ENCODE measurements at places on chromosomes 3 and 15. TPM values are rescaled to one million over a fixed set of nuclear protein-coding genes. Genes with fewer than 3 reads are reported as not detected.

GRCh38 chr3:176807938-176808337 lies 389.3 kb downstream of the TBL1XR1 start:
- H3K4me3 ChIP-seq = no peak overlapping the region
- H3K36me3 ChIP-seq = no peaks in the 10 kb centered on the region
- no peak overlapping the region for H3K27ac ChIP-seq
- no peak for DNase-seq
- H3K27me3 ChIP-seq = no peaks in the 10 kb centered on the region
- no peaks in the 10 kb centered on the region for H3K4me1 ChIP-seq

DNA sequence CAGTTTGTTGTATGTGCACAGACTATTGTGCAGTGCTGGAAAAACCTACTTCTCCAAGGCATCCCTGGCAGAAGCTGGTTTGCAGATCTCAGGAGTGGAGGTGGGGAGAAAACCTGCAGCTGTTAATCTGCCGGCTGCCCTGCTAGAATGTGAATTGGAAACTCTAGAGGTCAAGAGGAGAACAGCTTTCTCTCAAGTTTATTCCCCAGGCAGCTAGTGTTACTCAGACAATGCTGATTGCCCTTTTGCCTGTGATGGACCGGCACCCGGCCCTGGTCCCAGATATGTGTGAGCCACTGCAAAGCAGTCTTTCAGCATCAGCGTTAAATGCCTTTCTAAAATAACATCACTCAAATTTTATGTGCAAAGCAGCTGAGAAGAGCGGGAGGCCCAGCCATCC lies 129.7 kb upstream of the TPM1 start:
- H3K27ac ChIP-seq = no peak overlapping the region
- H3K27me3 ChIP-seq = no peaks in the 10 kb centered on the region

- H3K27me3 ChIP-seq = no peaks in the 10 kb centered on the region
- H3K4me3 ChIP-seq = no peak overlapping the region
- no peaks in the 10 kb centered on the region for H3K4me1 ChIP-seq
- H3K36me3 ChIP-seq = no peaks in the 10 kb centered on the region
- H3K27ac ChIP-seq = no peak overlapping the region
Observed at GRCh38 chr3:40166997-40167396, 142.5 kb upstream of the EIF1B start.

- H3K4me3 ChIP-seq = no peak overlapping the region
- H3K27me3 ChIP-seq = peaks cover 36% of the 10 kb centered on the region
- H3K36me3 ChIP-seq = no peaks in the 10 kb centered on the region
- no peak overlapping the region for H3K27ac ChIP-seq
- DNase-seq = no peak
Observed at GRCh38 chr15:98582900-98583554, 65.3 kb upstream of the IGF1R start.

DNA sequence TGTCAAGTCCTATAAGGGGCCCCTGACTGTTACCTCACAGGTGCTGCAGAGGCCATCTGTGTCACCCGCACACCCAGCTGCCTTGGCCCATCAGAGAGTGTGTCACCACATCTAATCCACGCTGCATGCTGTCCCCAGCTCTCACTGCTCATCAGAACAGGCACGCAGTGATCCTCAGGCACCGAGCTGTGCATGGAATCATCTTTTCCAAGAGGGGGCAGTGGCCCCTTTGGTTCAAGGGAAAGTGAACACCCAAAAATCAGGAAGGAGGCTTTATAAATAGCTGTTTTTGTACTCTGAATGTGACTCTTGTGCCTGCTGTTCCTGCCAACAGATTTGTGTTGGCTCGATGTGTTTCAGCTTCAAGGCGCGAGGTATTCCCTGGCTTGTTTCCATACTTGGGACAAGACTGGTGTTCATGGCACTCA lies 110.3 kb upstream of the ETV5 start:
- H3K27me3 ChIP-seq = peaks cover 7% of the 10 kb centered on the region
- DNase-seq = no peak
- no peaks in the 10 kb centered on the region for H3K36me3 ChIP-seq
- no peaks in the 10 kb centered on the region for H3K4me1 ChIP-seq
- H3K4me3 ChIP-seq = no peak overlapping the region

GRCh38 chr3:99505200-99505599 lies 133.2 kb upstream of the COL8A1 start:
- H3K4me3 ChIP-seq = no peak overlapping the region
- DNase-seq = no peak
- no peak overlapping the region for H3K27ac ChIP-seq
- no peaks in the 10 kb centered on the region for H3K27me3 ChIP-seq
- H3K4me1 ChIP-seq = no peaks in the 10 kb centered on the region
- H3K36me3 ChIP-seq = no peaks in the 10 kb centered on the region

GRCh38 chr15:32859251-32859650 lies 141.4 kb downstream of the GREM1 start:
- no peak overlapping the region for H3K4me3 ChIP-seq
- H3K27me3 ChIP-seq = no peaks in the 10 kb centered on the region
- H3K4me1 ChIP-seq = peaks cover 11% of the 10 kb centered on the region
- H3K27ac ChIP-seq = no peak overlapping the region

DNA sequence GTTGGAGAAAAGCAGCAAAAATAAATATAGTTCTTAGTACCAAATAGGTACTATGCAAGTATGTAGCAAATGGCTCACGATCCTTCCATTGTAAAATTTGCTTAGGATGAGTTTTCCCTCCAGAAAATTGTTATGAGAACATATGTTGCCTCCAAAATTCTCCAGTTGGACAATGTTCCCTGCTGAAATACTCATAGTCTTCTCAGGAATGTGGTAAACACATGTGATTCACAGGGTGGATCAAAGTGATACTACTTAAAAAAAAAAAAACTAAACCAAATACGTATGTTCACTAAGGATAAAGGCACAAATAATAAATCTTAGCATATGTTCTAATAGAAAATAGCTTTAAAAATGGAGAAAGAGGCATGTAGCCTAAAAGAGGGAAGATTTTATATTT lies 84.3 kb upstream of the ZNF385D start:
- no peak overlapping the region for H3K27ac ChIP-seq
- no peak for DNase-seq
- no peaks in the 10 kb centered on the region for H3K27me3 ChIP-seq
- no peaks in the 10 kb centered on the region for H3K4me1 ChIP-seq

DNA sequence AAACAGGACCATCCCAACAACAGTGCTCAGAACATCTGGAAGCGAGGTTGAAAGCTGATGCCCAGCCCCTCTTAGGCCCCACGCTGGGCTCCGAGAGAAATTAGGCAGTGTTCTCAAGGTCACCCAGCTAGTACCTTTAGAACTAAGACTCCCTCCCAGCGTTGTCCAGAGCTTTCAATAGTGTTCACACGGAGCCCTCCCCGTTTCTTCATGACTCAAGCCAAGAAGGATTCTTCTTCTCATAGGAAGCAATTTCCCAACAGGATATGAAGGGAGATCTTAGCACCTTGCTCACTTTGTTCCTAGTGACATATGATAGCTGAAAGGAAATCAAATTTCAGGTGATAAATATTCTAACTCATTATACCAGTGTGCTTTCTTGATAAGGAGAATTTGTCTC lies 244.2 kb upstream of the ST8SIA2 start:
- no peaks in the 10 kb centered on the region for H3K27me3 ChIP-seq
- H3K4me1 ChIP-seq = no peaks in the 10 kb centered on the region
- no peak overlapping the region for H3K27ac ChIP-seq
- no peaks in the 10 kb centered on the region for H3K36me3 ChIP-seq
- H3K4me3 ChIP-seq = no peak overlapping the region
- no peak for DNase-seq

DNA sequence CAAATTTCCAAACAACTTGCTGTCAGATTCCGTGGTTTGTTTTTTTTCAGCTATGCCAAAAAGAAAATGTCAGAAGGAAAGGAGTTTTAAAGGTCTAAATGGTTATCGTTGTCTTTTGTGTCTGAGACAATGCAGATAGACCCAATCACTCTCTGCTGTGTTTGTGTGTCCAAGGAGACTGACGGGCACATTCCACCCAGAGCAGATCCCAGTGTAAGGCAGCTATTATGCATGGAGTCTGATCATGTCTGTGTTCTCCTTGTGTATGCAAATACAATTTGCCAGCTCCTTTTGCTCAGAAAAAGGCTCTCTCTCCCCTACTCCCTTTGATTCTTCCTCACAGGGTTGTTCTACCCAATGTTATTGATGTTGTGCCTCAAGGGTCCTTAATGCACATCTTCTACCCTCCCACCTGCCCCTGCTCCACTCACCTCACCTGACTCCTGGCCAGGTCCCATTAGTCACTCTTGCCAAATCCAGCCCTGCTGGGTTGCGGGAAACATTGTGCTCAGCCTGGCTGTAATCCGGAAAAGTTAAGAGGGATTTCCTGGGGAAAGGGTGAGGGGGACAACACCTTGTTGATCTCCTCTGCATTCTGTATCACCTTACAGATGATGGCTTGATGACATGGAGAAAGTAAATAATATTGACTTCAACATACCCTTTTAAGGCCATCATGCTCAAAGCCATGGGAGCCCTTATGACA lies 61.0 kb downstream of the OTOL1 start:
- no peaks in the 10 kb centered on the region for H3K36me3 ChIP-seq
- no peaks in the 10 kb centered on the region for H3K4me1 ChIP-seq
- no peaks in the 10 kb centered on the region for H3K27me3 ChIP-seq
- DNase-seq = no peak
- H3K27ac ChIP-seq = no peak overlapping the region

GRCh38 chr3:183128709-183129108 lies 29.4 kb upstream of the MCCC1 start:
- H3K27ac ChIP-seq = no peak overlapping the region
- H3K4me1 ChIP-seq = no peaks in the 10 kb centered on the region
- H3K4me3 ChIP-seq = no peak overlapping the region
- no peaks in the 10 kb centered on the region for H3K36me3 ChIP-seq
- no peaks in the 10 kb centered on the region for H3K27me3 ChIP-seq

- DNase-seq = peak; percentile 17
- H3K27me3 ChIP-seq = no peaks in the 10 kb centered on the region
- no peak overlapping the region for H3K4me3 ChIP-seq
- no peaks in the 10 kb centered on the region for H3K36me3 ChIP-seq
- H3K27ac ChIP-seq = peak overlapping the region; percentile 96
Observed at GRCh38 chr15:90264671-90265070, 801 bp upstream of the NGRN start.

The MCF2L2 gene
- total RNA-seq = 0.40 TPM

The ACAD9 gene
- 26.0 TPM for total RNA-seq

The SEMA3G gene
- 3.8 TPM for total RNA-seq

Measured in hepatocyte (in vitro differentiated cells).